ENCODE measurements at places on chromosomes 1 and 21. TPM values are rescaled to one million over a fixed set of nuclear protein-coding genes. Genes with fewer than 3 reads are reported as not detected.

Gene FAM131C
- 0.57 TPM for total RNA-seq

Gene KRTAP19-3
- total RNA-seq = not detected

Gene SHCBP1L
- total RNA-seq = not detected

Gene EPHA2
- total RNA-seq = not detected

Gene IFI44L
- total RNA-seq = 16.7 TPM

Gene C1orf185
- not detected for total RNA-seq

Gene TCEANC2
- total RNA-seq = 12.0 TPM

Gene OR2T33
- total RNA-seq = not detected

Gene NBPF10
- total RNA-seq = 3.7 TPM

Gene LYPLAL1
- total RNA-seq = 18.4 TPM

Gene PTGER3
- total RNA-seq = 1.4 TPM

Gene CD1C
- total RNA-seq = 0.20 TPM

Gene G0S2
- total RNA-seq = 509 TPM

Gene PHGDH
- total RNA-seq = 49.3 TPM

Gene RNF223
- total RNA-seq = not detected

Gene FCGR3A
- total RNA-seq = not detected

Gene KLF17
- total RNA-seq = not detected

Gene MIXL1
- not detected for total RNA-seq

Gene CDC20
- 82.9 TPM for total RNA-seq

Gene TMEM52
- 0.99 TPM for total RNA-seq

Gene ANXA9
- total RNA-seq = not detected
